Activated naive CD4-positive, alpha-beta T cell treated with anti-CD3 and anti-CD28 coated beads, Interleukin-2, amount 50 U/mL, for 16 hours (primary cell): ENCODE measurements at places on chromosomes 1 and 21.

DNA sequence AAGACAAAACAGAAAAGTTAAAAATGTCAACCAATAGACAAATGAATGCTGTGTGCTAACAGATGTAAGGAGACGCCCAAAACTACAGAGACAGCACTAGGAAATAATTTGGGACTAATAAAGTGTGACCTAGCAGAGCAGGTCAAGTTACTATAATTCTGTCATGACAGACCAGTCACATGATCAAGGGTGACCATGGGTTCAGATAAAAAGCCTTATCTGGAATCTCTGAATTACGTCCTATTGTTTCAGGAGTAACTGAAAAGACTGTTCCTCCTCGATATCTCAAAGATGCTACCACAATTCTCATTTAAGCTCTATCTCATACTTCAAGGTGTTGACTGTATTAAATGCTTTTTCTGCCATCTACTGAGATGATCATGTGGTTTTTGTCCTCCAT lies 31.6 kb downstream of the PARP1 start:
- DNase-seq: no peak

- no peak for DNase-seq
Measured at GRCh38 chr1:85330711-85331290, 54.4 kb upstream of the BCL10 start.

- no peak for DNase-seq
Measured at GRCh38 chr1:50417507-50417906, 5.7 kb downstream of the DMRTA2 start.

GRCh38 chr21:16570856-16571255 lies 841.1 kb downstream of the USP25 start:
- no peak for DNase-seq

DNA sequence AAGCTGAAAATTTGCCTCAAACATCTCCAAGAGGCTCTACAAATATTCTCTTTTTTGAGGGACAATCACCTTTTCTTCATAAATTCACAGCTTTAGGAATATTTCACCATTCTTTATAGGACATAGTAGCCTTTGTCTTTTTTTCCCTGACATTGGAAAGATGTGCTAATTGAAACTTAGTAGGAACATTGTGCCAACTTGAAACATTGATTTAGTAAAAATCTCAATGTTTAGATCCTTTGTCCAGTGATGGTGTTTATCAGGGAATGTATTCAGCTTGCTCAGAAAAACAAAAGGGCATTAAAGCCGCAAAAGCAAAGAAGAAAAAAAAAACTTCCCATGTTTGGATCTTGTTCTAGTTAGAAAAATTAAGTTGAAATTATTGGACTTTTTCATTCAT lies 52.1 kb downstream of the DPT start:
- no peak for DNase-seq

GRCh38 chr1:36134505-36135329 lies 9.7 kb upstream of the COL8A2 start:
- DNase-seq: no peak

DNA sequence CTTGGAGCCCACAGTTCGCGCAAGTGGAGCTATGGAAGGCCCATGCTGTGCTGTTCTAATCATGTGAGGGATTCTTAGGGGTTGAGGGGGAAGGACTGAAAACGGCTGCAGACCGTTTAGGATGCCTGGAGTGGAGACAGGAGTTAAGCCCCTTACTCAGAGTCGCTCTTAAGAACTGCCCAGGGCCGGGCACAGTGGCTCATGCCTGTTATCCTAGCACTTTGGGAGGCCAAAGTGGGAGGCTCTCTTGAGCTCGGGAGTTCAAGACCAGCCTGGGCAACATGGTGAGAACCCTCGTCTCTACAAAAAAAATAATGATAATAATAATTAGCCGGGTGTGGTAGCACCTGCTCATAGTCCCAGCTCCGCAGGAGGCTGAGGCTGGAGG lies 1.1 kb downstream of the ZNF672 start:
- DNase-seq: no peak

GRCh38 chr1:54165146-54165545 lies 12.3 kb upstream of the CDCP2 start:
- DNase-seq: no peak

- no peak for DNase-seq
Measured at GRCh38 chr1:232556351-232556750, 73.6 kb downstream of the SIPA1L2 start.

DNA sequence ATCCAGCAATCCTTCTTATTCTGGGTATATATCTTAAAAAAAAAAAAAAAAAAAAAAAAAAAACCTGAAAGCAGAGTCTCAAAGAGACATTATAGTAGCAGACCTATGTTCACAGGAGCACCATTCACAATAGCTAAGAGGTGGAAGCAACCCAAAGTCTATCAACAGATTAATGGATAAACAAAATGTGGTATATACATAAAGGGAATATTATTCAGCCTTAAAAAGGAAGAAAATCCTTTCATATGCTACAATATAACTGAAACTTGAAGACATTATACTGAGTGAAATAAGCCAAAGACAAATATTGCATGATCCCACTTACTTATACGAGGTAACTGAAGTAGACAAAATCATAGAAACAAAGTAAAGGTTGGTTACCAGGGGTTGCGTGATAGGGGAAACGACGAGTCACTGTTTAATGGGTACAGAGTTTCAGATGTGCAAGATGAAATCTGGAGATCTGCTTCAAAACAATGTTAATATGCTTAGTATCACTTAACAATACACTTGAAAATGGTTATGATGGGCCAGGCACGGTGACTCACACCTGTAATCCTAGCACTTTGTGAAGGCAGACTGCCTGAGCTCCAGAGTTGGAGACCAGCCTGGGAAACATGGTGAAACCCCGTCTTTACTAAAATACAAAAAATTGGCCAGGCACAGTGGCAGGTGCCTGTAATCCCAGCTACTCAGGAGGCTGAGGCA lies 29.5 kb downstream of the PIK3R3 start:
- DNase-seq: no peak
